ENCODE measurements at places on chromosomes 2 and 18.
A peak's percentile ranks its signal among the peaks of the same experiment; 100 is the strongest.

DNA sequence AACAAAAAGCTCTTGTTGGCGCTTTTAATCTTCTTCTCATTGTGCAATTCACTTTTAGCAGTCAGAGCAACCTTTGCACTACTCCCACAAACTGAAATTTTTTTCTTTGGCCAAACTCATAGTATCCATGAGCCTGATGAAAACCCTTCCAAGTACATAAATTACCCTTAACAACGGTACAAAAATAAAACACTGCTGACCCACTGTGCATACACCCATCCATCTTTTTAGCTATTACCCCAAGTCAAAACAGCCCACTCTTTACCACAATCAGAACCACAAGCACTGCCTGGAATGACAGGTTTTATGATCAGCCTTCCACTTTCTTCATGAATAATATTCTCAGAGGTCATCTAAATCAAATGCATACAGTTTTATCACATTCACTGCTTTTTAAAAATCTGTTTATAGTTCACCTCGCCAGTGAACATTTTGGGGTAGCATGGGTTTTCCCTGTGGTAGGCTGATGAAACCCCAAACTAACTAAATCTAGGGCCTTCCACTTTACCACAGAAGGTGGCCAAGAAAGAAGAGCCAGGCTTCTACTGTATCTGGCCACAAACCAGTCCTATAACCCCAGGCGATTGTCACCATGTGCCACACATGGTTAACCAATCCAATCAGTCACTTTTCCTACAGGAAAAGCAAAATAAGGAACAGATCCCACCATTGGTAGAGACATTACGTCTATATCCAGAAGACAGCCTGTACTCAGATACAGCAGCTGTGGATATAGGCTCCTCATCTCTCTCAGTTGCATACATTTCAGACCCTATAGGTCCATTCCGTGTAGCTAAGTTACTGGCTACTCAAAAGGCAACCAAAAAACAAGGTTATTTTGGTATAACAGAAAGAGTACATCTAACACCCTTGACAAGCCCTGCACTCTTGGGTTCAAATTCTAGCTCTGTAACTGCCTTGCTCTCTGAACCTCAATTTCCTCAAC lies 171.3 kb downstream of the THADA start:
- peaks cover 49% of the 10 kb centered on the region for H3K4me1 ChIP-seq
- H3K36me3 ChIP-seq = no peaks in the 10 kb centered on the region
- no peak overlapping the region for H3K4me3 ChIP-seq
- H3K27me3 ChIP-seq = no peaks in the 10 kb centered on the region

DNA sequence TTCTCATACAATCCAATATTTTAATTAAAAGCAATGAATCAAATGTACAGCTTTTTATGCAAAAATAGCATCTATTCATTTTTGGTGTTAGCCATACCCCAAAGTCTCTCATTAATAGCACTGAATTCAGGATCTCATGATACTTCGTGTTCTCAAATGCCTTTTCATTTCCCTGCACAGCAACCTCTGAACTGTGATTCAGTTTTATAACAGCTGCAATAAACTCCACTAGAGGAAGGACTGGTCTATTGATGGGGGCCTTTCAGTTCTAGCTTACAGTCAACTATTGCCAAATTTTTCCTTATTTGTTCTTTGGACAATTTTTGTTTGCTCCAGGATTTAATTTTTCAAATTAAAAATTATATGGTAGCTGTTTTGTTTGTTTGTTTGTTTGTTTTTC lies 4.8 kb upstream of the TMEM87B start:
- no peak overlapping the region for H3K4me3 ChIP-seq
- DNase-seq = no peak
- H3K27ac ChIP-seq = no peak overlapping the region
- H3K36me3 ChIP-seq = no peaks in the 10 kb centered on the region
- H3K27me3 ChIP-seq = no peaks in the 10 kb centered on the region

DNA sequence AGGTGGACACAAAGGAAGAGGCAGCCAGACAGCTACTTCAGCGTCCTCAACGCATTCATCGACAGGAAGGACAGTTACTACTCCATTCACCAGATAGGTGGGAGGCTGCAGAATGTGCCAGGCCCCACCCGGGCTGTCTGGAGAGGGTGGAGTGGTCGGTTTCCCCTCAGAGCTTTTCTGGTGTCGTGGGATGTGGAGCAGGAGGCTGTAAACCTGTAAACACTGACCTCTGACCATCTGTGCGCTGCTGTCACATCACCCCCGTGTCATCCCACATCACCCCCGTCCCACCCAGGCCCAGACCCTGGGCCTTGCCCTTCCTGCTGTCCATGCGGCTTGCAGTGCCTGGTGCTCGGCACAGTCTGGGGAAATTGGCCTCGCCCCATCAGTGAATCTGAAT lies 17.1 kb downstream of the ATG4B start:
- H3K27me3 ChIP-seq = no peaks in the 10 kb centered on the region
- no peak for DNase-seq
- H3K4me1 ChIP-seq = no peaks in the 10 kb centered on the region
- no peak overlapping the region for H3K27ac ChIP-seq

- H3K27ac ChIP-seq = peak overlapping the region; percentile 44
- H3K27me3 ChIP-seq = no peaks in the 10 kb centered on the region
- no peak for DNase-seq
- peak overlapping the region; percentile 70 for H3K4me3 ChIP-seq
Measured at GRCh38 chr2:127664065-127664894, 11.1 kb downstream of the LIMS2 start.

GRCh38 chr2:57674025-57674424 lies 372.6 kb upstream of the VRK2 start:
- DNase-seq = no peak
- no peaks in the 10 kb centered on the region for H3K27me3 ChIP-seq
- H3K4me1 ChIP-seq = no peaks in the 10 kb centered on the region
- H3K27ac ChIP-seq = no peak overlapping the region
- H3K4me3 ChIP-seq = no peak overlapping the region

- no peaks in the 10 kb centered on the region for H3K27me3 ChIP-seq
- no peaks in the 10 kb centered on the region for H3K4me1 ChIP-seq
- no peak for DNase-seq
Measured at GRCh38 chr2:233803292-233803911, 25.3 kb downstream of the MROH2A start.

- no peaks in the 10 kb centered on the region for H3K36me3 ChIP-seq
- no peak overlapping the region for H3K4me3 ChIP-seq
- H3K27ac ChIP-seq = no peak overlapping the region
- H3K4me1 ChIP-seq = no peaks in the 10 kb centered on the region
- no peak for DNase-seq
- H3K27me3 ChIP-seq = no peaks in the 10 kb centered on the region
Measured at GRCh38 chr2:228599781-228600180, 418.3 kb upstream of the SPHKAP start.

DNA sequence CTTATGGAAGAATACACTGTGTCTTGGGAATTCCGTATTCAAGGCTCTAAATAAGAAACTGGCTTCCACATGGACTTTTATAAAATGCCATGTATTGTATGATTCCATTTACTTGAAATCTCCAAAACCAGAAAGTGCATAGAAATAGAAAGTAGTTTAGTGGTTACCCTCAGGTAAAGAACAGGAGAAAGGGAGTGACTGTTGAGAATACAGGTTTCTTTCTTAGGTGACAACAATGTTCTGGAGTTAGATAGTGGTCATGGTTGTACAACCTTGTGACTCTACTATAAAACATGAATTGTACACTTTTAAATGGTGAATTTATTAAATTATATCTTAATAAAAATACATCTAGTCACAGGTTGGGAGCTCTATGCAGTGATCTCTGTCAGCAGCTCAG lies 481.8 kb downstream of the SPAG16 start:
- no peaks in the 10 kb centered on the region for H3K27me3 ChIP-seq
- no peaks in the 10 kb centered on the region for H3K36me3 ChIP-seq
- H3K27ac ChIP-seq = no peak overlapping the region
- no peak for DNase-seq
- no peaks in the 10 kb centered on the region for H3K4me1 ChIP-seq
- no peak overlapping the region for H3K4me3 ChIP-seq

DNA sequence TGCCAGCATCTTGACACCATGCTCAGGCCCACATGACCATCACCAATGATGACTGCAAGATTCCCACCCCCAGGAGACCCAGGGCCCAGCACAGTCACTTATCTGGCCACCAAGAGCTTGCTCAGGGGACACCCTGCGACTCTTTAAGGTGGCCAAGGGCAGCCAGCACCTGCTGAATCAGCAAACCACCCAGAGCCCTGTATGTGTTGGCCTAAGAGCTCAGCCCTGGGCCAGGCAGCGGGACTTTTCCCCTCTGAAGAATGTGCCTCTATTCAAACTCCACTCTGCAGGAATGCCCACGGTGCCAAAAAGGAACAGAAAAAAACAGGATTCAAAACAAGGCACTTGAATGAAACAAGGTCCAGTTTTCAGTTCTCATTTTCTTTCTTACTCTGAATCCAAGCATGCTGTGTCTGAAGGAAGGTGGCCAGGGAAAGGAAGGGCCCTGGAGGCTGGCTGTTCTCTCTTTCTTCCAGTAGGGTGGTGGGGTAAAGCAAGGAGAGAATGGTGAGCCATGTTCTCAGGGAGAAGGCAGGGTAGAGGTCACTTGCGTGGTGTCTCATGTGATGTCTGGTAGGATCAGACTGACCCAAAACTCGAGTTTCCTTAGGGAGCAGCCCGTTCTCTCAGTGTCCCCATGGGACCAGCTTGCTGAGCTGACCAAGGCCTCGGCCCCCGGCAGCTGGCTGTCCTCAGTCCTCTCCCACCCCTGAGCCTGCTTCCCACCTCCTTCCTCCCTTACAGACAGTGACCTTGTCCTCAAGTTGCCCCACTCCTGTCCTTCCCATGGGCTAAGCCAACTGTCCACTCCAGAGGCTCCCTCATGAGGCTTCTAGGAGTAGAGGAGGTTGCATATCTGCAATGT lies 150.0 kb downstream of the RNF152 start:
- H3K27me3 ChIP-seq = no peaks in the 10 kb centered on the region
- peak overlapping the region; percentile 89 for H3K27ac ChIP-seq
- H3K4me1 ChIP-seq = peaks cover 50% of the 10 kb centered on the region
- no peaks in the 10 kb centered on the region for H3K36me3 ChIP-seq
- H3K4me3 ChIP-seq = no peak overlapping the region
- DNase-seq = peak; percentile 28

DNA sequence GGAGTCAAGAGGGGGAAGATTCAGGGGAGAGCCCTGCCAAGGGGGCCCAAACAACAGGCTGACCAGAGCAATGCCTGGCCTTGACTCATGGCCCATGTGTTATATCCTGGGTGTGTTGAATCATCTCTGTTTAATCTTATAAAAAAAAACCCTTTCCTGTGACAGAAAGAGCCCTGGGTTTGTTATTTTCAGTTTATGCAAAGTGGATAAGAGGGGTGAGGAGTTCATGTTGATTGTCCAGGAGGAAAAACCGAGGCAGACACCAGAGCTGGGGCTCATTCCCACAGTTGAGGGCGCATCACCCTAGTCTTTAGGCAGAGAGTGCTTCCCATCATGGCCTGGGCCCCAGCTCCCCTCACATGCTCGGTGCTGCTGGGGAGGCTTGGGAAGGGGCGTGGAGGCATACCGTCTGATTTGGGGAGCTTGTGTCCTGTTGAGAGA lies 30.9 kb upstream of the IL37 start:
- H3K4me3 ChIP-seq = no peak overlapping the region
- H3K27ac ChIP-seq = no peak overlapping the region
- no peak for DNase-seq
- H3K36me3 ChIP-seq = no peaks in the 10 kb centered on the region
- H3K4me1 ChIP-seq = no peaks in the 10 kb centered on the region

DNA sequence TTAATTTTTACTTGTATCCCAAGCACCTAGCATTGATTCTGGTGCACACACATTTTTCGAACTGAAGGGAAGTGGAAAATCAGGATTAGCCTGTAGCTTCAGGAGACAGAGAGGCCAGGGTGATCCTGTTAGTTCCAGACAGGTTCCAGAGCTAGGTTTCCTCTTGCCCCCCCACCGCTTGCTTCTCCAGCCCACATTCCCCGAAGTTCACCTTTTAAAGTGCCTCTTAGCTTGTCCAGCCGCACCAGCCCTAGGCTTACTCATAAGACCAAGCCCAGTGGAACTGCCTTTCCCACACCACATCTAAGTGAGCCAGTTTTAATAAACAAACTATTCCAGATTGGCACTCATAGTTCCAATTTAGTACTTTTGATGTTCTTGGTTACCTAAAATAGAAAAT lies 898.6 kb upstream of the KLHL29 start:
- H3K36me3 ChIP-seq = no peaks in the 10 kb centered on the region
- no peak for DNase-seq
- H3K4me3 ChIP-seq = no peak overlapping the region

DNA sequence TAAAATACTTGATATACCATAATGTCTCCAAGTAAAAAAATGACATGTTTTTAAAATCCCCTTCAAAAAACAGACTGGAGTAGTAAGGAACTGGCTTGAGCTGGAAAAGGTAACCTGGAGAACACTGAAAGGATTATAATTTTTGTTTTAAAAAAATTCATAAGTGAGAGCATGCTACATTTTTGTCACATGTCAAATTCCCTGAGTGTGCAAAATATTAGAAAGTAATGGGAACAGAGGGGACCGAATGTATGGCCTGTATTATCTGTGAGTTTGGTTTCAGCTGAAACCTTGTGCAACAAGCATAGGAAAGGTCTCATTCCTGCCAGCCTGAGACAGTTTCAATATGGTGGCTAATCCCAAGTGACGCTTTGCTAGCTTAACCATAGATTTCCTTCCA lies 202.5 kb downstream of the SLC39A10 start:
- H3K4me1 ChIP-seq = no peaks in the 10 kb centered on the region
- H3K27me3 ChIP-seq = no peaks in the 10 kb centered on the region
- DNase-seq = no peak
- H3K4me3 ChIP-seq = no peak overlapping the region

DNA sequence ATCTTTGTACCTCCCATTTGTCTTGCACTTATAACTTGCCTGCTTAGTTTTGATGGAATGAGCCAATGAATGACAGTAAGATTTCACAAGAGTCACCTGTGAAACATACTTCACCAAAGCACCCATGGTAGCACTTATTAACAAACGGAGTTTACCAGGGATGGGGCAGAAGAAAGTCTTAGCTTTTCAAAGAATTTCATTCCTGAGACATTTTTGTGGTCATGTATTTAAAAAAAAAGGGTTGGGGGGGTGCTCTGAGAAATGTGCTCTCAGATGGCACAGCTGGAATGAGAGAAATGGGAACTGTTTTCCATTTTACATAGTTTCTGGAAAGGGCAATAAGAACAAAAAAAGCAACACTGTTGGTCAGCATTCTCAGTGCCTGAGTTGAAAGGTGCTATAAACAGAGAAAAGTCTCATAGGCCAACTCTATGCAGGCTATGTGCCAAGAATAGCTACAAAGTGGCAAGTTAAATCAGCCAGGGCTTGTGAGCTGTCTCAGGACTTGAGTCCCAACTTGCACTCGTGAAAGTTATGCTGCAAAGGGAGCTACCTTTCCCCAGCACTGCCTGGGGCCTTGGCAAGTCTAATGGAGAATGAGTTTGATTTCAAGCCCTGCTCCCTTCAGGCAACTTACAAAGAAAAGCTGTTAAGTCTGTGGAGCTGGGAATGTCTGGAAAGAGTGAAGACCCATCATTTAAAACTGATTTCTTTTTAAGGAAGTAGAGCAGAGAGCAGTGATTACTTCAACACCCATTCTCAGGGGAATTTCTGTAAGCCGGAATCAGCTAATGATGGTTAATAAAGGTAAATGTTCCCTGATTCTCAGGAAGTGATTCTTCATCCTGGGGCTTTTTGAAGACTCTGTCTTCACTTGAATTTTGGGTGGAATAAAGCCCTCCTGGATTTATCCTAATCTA lies 170.6 kb downstream of the SLC8A1 start:
- no peaks in the 10 kb centered on the region for H3K27me3 ChIP-seq
- peaks cover 58% of the 10 kb centered on the region for H3K4me1 ChIP-seq
- H3K27ac ChIP-seq = peak overlapping the region; percentile 60

Data from thoracic aorta (tissue), 2 donors.